ENCODE measurements at places on chromosomes 5 and 9. TPM values are rescaled to one million over a fixed set of nuclear protein-coding genes. Genes with fewer than 3 reads are reported as not detected.

The SMIM32 gene
- total RNA-seq = not detected

The MYMK gene
- total RNA-seq = not detected

The STING1 gene
- total RNA-seq = 178 TPM

The PDE8B gene
- not detected for total RNA-seq

DNA sequence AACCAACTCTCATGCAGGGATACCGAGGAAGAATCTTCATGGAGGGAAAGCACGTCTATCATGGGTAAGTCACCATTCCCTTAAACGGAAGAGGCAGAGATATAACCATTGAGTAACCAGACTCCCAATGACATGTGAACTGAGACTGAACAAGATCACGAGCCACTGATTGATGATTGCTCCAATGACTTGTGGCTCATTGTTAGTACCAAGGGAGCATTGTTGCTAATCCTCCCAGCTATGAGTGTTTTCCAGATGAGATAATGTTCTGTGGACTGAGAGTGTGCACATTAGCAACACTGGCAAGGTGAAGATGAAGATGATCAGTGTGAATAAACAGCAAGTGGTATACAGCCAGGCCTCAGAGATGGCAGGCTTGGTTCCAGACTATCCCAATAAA lies 219.2 kb upstream of the MAP3K1 start:
- no peak for DNase-seq

DNA sequence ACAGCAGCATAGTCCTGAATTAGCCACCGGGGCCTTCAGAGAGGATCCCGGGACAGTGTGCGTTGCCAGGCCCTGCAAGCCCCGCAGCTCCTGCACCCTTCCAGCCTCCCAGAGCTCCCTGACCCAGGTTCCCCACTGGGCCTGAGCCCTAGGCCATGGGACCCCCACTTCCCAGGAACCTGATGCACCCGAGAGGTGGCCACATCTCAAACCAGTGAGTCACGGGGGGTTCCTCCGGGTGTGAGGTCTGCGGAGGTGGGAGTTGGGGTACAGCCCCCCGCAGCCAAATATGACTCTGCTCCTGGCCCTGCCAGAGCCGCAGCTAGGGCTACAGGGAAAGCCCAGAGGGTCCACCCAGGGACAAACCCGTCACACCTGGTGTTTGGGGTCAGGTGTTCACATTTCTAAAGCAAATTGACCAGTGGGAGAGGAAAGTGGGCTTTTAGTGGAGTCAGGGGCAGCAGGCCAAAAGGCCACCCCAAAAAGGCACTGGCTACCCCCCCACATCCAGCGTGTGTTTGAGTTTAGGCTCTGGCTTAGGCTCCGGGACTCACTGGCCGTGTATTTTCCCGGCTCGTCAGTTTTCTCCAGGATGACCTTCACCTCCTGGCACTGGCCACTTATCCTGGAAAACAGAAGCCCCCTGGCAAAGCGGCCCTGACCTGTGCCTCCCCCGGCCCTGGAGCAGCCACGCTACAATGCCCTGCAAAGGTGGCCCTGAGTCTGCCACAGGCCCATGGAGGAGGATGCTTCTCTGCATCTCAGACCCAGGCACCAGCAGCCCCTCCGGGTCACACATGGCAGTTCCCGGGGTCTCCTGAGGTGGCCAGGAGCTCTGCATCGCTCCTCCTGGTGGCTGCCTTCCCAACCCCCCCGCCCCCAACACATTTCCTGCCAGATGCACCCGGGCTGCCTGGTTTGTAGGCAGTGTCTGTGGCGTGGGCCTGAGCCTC lies 17.4 kb upstream of the OBP2B start:
- DNase-seq = no peak

GRCh38 chr5:135850231-135850630 lies 15.8 kb downstream of the SLC25A48 start:
- DNase-seq = no peak

DNA sequence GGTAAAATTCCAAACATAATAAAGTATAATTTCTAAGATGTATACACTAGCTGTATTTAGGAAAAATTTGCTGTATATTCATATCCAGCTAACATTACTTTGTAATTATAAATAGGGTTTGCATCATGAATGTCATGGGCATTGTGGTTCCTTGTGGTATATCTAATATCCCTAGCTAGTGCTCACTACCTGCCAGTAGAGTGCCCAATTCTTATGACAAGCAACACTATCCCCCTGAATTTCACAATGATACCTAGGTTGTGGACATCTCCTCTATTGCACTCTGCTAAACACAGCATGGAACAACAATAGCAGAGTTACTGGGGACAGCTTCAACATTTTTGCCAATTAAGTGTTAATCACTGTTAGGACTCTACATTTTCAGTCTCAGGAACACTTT lies 1656.5 kb downstream of the EFNA5 start:
- DNase-seq = no peak

DNA sequence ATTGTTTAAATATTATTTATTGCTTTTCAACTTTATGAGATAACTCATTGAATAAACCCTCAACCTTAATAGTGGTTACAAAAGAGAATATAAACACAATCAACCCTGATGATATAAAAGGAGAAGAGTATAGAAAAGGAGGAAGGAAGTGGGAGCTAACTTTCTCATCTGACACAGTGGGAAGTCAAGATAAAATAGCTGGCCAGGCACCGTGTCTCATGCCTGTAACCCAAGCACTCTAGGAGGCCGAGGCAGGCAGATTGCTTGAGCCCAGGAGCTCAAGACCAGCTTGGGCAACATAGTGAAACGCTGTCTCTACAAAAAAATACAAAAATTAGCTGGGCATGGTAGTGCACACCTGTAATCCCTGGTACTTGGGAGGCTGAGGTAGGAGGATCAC lies 93.5 kb downstream of the PPP2R2B start:
- no peak for DNase-seq

DNA sequence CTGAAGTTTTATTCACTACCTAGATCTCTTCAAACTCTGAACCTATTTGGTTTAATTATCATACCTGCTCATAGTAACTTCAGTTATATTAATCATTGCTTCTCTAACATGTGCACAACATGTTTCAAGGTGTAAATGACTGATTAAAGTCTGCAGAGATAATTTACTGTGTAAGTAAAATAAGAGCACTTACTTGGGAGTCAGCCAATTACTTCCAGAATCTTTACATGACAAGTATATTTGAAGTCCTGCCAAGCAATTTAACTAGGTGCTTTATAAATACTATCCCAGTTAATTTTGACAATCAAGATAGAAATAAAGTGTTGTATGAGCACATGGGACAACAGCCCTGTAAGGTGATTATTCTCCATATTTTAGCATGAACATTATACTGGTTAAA lies 109.9 kb downstream of the RFX3 start:
- DNase-seq = no peak

GRCh38 chr5:133877351-133878235 lies 90.8 kb downstream of the C5orf15 start:
- DNase-seq = no peak

DNA sequence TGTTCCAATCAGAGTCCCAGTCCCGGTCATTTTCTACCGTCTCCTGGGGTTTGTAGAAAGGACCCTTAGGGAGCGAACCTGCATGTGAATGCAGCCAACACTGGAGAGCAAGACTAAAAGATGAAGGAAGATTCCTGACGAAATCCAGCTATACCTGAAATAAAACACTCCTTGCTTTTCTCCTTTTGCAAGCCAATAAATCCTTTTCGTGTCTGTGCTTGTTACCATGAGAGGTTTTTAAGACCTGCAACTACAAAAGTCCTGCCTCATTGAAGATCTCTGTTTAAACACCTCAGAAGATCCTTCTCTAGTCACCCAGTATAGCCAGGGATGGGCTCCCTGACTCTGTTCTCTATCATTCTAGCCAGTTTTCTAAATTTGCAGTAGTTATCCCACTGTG lies 10.0 kb upstream of the SLC34A1 start:
- DNase-seq = no peak

- no peak for DNase-seq
Observed at GRCh38 chr5:1521671-1522600, 1.8 kb downstream of the LPCAT1 start.

All from activated CD4-positive, alpha-beta T cell treated with anti-CD3 and anti-CD28 coated beads for 36 hours (primary cell).